ENCODE measurements at places on chromosomes 2 and 18. TPM values are rescaled to one million over a fixed set of nuclear protein-coding genes. Genes with fewer than 3 reads are reported as not detected.

GRCh38 chr2:75130171-75130570, 69.1 kb downstream of the TACR1 start:
- no peak for DNase-seq

EFR3B gene
- 4.1 TPM for total RNA-seq

DNA sequence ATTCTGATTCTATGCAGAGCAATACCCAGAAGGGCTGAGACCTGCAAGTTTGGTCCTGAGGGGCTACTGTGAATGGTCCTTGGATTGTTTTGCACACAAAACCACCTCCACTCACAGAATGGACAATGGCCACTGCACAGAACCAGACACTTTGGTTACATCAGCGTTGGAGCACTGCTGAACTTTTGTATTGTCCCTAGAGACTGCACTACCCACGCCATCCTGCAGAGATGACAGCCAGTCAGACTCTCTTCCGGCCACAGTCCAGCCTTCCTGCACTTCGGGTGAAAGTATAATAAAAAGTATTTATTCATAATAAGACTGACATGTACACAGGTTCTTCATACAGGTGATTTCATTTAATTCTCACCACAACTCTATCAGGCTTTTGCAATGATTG, 35.7 kb downstream of the CELF4 start:
- DNase-seq = no peak

CNDP1 gene
- total RNA-seq = not detected

- DNase-seq = no peak
Measured at GRCh38 chr2:181152226-181152625, 171.8 kb downstream of the UBE2E3 start.

IL1B gene
- not detected for total RNA-seq

GRCh38 chr2:194723446-194723845, 933.6 kb upstream of the SLC39A10 start:
- DNase-seq = no peak

KATNAL2 gene
- 2.7 TPM for total RNA-seq

DUSP2 gene
- total RNA-seq = 1.3 TPM

DNA sequence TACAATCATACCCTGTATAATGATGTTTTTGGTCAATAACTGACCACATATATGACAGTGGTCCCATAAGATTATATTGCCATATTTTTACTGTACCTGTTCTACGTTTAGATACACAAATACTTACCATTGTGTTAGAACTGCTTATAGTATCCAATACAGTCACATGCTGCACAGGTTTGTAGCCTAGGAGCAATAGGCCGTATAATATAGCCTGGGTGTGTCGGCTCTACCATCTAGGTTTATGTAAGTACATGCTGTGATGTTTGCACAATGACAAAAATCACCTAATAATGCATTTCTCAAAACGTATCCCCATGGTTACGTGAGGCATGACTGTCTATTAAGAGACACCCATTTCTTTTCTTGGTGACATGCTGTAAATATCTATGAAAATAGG, 55.0 kb upstream of the APCDD1 start:
- no peak for DNase-seq

- no peak for DNase-seq
Measured at GRCh38 chr2:54599914-54600313, 123.5 kb upstream of the EML6 start.

BOLL gene
- not detected for total RNA-seq

CCDC74A gene
- 0.65 TPM for total RNA-seq

- DNase-seq = no peak
Measured at GRCh38 chr2:118056165-118056534, 32.1 kb upstream of the INSIG2 start.

GRCh38 chr2:70898363-70899240, 37.1 kb upstream of the ATP6V1B1 start:
- no peak for DNase-seq

DNA sequence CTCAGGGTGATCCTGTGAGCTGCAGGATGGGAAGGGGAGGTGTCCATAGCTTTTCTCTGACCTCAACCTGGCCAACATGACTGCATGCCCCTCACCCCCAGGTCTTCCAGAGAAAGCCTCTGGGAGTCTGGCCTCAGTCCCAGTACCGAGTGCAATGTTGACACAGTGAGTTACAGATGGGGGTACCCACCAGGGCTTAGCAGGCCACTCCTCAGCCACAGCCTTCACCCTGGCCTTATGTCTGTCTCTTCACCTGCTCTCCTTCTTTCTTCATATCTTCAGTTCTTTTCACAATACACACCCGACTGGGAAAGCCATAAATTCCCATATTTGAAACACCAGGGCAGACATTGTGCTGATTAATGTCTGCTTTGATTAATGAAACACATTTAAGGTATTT, 33.5 kb downstream of the AOX1 start:
- no peak for DNase-seq

HOXD10 gene
- total RNA-seq = not detected

KLHL14 gene
- not detected for total RNA-seq

- no peak for DNase-seq
Measured at GRCh38 chr2:21466341-21466927, 342.7 kb downstream of the TDRD15 start.

DNA sequence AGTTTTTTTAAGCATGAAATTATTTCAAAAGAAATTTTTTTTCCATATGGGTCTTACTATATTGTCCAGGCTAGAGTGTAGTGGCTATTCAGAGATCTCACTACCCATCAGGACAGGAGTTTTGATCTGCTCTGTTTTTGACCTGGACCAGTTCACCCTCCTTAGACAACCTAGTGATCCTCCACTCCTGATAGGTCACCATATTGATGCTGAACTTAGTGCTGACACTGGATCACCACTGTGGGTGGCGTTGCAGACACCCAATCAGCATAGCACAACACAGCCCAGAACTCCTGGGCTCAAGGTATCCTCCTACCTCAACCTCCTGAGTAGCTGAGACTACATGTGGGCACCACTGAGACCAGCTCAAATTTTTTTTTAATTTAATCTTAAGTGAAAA, 8.2 kb downstream of the OLA1 start:
- no peak for DNase-seq

RTP5 gene
- total RNA-seq = not detected

DNA sequence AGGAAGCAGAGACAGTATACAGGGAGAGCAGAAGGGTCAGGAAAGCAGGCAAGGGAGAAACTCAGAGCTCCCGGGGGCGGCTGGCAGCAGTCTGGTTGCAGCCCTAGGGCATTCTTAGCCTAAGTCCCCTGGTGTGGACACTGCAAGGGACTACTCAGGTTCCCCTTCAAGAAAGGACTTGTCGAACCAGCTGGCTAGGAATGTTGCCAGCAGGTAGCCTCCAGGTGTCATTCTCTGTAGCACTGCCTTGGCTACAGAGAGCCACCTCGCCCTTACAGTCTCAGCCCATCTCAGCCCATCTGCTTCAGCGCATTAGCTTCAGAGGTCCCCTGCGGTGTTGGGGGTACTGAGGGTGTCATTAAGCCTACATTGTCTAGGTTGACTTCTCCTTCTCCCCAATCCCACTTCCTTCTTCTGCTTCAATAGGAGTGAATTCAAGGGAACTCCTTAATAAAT, 11.3 kb upstream of the TMSB10 start:
- no peak for DNase-seq

DNA sequence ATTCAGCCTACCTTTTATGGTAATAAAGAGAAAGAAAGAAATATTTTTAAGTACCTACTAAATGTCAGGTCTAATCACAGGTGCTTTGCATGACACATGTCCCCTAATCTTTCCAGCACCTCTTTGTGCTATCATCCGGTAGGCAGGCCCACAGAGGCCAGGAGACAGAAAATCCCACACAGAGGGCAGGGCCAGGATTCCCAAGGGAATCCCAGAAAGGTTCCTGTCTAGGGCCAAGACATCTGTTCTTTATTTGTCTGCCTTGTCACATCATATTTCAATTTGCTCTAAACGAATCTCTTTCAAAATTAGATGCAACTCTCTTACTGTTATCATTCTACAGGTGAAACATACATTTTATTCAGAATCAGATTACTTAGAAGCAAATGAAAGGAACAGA, 676.1 kb upstream of the GYPC start:
- DNase-seq = no peak

DNA sequence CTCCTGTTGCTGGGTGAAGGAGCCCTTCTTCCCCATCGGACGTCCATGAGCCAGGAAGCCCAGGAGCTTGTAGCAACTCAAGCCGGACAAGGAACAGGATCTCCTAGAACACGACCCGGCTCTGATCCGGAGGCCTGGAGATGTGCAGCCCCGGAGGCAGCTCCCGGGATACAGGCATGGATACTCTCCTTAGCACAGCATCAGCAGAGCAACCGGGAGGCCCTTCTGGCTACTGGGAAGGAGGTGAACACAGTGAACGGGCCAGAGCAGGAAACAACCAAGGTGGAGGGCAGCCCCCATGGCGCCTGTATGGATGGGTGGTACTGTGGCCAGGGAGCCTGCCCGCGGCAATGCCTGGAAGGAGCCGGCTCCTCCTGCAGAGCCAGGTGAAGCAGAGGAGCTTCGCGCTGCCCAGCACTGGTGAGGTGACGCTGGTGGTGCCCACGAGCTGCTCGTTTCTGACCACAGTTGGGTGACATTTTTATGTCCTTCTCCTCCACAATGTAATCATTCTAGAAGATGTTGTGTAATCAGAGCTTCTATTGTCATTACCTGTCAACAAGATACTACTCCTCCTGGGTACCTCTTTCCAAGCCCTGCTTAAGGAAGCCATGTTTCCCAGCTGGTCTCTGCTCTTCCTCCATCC, 94.3 kb downstream of the TWIST2 start:
- peak; percentile 11 for DNase-seq

- no peak for DNase-seq
Measured at GRCh38 chr2:231546014-231546715, 15.9 kb upstream of the NMUR1 start.

CRYBA2 gene
- not detected for total RNA-seq

REG3G gene
- total RNA-seq = not detected

DNA sequence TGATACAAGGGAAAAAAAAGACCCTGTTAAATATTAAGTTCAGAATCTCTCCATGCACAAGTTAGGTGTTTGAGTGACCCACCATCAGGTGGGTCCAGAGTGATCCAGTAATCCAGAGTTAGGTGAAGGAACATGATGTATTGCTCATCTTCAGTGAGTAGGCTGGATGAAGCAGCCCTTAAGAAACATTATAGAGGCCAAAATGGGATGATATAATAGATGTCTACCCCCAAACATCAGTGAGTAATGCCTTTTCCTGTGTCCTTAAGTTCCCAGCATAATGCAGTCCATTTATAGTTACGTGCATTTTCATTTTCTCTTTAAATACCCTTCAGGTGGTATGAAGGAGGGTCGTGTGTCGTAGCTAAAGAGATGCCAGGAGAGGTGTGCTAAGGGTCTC, 89.6 kb downstream of the MAP4K4 start:
- DNase-seq = no peak

DNA sequence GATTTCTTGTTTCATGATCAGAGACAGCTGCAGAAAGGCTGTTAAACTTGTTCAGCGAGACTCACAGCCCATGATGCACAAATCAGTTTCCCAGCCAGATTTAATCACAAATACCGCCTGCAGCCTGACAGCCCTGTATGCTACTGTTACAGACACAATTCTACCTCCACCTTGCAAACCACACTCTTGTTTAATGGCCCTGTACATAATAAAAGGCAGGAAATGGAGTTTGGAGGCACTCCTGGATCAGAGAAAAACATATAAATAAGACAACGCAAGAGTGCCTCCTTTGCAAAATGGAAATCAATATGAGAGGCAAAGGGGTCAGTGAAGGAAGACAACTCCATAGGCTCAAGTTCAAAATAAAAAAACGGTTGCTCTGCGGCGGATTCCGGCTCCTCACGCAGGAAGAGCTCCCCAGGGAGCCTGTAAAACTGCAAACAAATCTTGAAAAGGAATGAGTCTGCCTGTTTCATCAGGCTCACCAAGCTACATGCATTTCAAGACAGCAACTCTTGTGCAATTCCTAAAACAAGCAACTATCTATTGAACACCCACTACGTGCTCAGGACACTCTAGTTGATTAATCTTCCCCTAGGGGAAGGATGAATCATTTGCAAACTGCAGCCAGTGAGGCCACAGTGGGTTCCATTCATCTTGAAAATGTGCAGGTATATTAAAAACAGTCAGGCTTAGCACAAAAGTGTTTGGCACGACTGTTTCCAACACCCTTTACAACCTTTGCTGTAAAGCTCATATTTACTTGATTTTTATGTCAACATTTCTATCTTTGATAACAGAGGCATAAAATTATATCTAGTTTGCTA, 37.5 kb downstream of the TBC1D8 start:
- DNase-seq = no peak

DNA sequence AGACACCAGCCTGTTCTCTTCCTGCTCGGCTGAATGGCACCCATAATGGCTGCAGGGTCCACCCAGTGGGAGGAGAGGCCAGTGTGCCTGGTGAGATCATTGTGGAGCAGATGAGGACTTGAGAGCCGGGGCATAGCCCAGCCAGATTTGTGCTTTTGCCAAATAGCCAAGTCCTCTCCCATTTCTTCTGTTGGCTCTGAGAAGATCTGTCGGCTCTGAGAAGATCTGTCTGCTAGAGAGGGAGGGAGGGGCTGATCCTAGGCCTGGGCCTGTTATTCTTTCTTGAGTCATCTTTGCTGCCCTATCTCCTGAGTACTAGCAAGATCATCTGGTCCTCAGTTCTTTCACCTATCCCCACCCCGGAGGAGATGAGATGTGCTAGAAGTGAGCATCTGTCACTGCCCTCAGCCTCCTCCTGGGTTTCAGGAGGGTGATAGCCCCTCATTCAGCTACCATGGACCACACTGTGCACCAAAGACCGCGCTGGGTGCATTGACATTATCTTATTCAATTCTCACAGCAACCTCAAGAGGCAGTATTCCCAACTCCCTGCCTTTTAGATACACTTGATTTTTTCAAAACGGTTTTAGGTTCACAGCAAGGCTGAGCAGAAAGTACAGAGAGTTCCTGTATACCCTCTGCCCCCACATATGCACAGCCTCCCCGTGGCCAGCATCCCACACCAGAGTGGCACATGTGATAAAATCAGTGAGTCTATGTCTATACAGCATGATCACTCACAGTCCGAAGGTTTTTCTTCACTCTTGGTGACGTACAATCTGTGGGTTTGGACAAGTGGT, 98.6 kb downstream of the CAPN13 start:
- DNase-seq = no peak

ERICH2 gene
- total RNA-seq = not detected

DNA sequence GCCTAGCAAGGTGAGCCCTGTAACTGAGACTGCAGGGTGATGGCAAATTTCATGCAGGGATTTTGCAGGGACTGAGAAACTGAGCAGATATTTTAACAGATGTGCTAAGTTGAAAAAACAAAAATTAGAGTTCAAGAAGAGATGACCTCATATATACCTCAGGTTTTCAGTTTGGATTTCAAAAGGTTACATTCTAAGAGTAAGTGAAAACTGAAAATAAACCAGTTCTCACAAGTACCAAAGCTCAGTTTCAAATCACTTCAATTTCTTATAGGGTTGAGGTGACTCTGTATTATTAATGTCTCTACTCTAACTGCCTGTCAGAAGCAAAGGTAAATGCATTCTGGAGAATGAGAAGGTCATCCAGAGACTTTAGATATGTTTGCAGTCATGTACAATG, 237.4 kb upstream of the VRK2 start:
- DNase-seq = no peak

NETO1 gene
- not detected for total RNA-seq

PSME4 gene
- 49.9 TPM for total RNA-seq

Measured in Right ventricle myocardium inferior (tissue), 1 donor.